ENCODE measurements at places on chromosomes 4 and X.

DNA sequence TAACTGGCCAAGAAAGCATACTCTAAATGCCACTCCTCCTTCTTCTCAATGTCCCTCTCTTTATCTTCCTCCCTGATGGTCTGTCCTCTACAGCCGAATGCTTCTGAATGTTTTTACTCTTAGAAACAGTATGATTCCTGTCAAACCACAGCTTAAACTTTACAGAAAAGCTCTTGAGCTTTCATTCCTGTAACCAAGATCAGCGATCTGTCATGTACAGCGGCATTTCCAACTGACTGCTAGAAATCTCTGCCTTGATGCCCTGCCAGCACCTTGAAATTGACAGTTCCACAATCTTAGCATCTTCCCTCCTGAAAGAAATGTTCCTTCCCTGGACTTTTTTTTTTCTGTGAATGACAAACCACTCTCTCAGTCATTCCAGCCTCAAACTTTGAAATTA is 11.5 kb upstream of the GATB start:
- DNase-seq: no peak

DNA sequence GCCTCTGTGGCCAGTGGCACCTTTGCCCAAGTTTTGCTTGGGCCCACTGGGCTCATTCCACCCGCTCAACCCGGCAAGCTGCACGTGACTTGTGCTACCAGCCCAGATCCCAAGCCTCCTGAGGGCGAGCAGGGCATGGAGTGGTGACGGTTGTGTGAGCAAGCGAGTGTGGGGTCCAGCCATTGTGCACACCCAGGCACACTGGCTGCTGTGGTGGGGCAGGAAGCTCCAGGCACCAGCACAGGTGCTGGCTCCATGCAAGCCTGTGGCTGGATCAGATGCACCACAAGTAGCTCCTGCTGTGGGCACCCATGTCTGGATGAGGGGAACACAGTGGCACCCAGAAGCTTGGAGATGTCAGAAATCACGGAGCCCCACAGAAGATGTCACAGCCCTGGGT is 557.0 kb upstream of the GNPDA2 start:
- no peak for DNase-seq

- no peak for DNase-seq
These were observed 318.3 kb upstream of the SLC7A11 start for GRCh38 chr4:138560448-138560847.

GRCh38 chr4:95360906-95361695 is 187.7 kb downstream of the UNC5C start:
- DNase-seq: no peak
